ENCODE measurements at places on chromosomes 7 and 10. TPM values are rescaled to one million over a fixed set of nuclear protein-coding genes. Genes with fewer than 3 reads are reported as not detected.

The DPP6 gene
- total RNA-seq: 0.50 TPM

The LIPF gene
- total RNA-seq: not detected

The TMEM60 gene
- 23.4 TPM for total RNA-seq

The SFRP4 gene
- 3.2 TPM for total RNA-seq

The CALML5 gene
- not detected for total RNA-seq

The ANKRD22 gene
- total RNA-seq: not detected

The CPA2 gene
- total RNA-seq: not detected

The EEF1AKMT2 gene
- total RNA-seq: 29.6 TPM

Measured in uterine smooth muscle cell (primary cell).